ENCODE measurements at places on chromosomes 1 and 21. TPM values are rescaled to one million over a fixed set of nuclear protein-coding genes. Genes with fewer than 3 reads are reported as not detected.

TMEM61 gene
- 5.4 TPM for total RNA-seq

LENEP gene
- not detected for total RNA-seq

GRCh38 chr1:207990455-207990854, 79.5 kb upstream of the CD34 start:
- no peak for DNase-seq
- no peaks in the 10 kb centered on the region for H3K36me3 ChIP-seq
- no peak overlapping the region for H3K27ac ChIP-seq
- no peaks in the 10 kb centered on the region for H3K27me3 ChIP-seq
- H3K4me1 ChIP-seq, result no peaks in the 10 kb centered on the region
- H3K4me3 ChIP-seq, result no peak overlapping the region

- H3K4me3 ChIP-seq, result no peak overlapping the region
- DNase-seq, result no peak
- no peaks in the 10 kb centered on the region for H3K27me3 ChIP-seq
- no peaks in the 10 kb centered on the region for H3K4me1 ChIP-seq
- H3K27ac ChIP-seq, result no peak overlapping the region
- no peaks in the 10 kb centered on the region for H3K36me3 ChIP-seq
Measured at GRCh38 chr21:28723646-28724045, 269.0 kb downstream of the LTN1 start.

DNA sequence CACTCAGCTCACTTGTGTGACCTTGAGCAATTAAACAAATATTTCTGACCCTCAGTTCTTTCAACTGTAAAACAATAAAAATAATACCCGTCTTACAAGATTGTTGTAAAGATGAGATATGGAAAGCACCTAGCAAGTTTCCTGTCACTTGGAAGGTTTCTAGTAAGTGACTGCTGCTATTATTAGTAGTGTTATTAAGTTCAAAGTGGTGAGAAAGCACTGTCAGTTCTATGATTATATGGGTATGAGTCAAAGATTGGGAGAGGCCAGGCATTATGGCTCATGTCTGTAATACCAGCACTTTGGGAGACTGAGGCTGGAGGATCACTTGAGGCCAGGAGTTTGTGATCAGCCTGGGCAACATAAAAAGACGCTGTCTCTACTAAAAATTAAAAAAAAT, 145.4 kb downstream of the C1orf21 start:
- H3K4me3 ChIP-seq, result no peak overlapping the region
- H3K36me3 ChIP-seq, result no peaks in the 10 kb centered on the region
- DNase-seq, result no peak
- no peak overlapping the region for H3K27ac ChIP-seq
- no peaks in the 10 kb centered on the region for H3K27me3 ChIP-seq
- H3K4me1 ChIP-seq, result no peaks in the 10 kb centered on the region

- peak overlapping the region; percentile 64 for H3K27ac ChIP-seq
- no peak overlapping the region for H3K4me3 ChIP-seq
- H3K4me1 ChIP-seq, result peaks cover 11% of the 10 kb centered on the region
- DNase-seq, result peak; percentile 55
Measured at GRCh38 chr1:91742848-91743292, 143.1 kb downstream of the TGFBR3 start.

DNA sequence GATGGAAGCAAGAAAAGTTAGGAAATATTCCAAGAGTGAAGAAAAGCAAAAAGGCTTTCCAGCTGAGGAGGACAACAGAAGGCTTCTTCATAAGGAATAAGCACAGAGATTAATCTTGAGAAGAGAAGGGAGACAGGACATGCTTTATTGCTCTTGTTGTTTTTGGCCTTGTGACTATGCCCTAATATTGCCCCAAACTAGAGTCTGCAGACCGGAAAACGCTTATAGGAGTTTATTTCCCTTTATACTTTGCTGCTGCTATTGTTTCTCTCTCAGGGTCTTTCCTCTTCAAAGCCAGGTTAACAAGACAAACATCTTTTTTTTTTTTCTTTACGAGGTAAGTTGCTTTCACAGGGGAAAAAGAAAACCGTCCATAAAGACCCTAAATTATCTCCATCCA, 991.4 kb downstream of the ADGRL2 start:
- DNase-seq, result no peak
- no peak overlapping the region for H3K4me3 ChIP-seq
- no peaks in the 10 kb centered on the region for H3K27me3 ChIP-seq
- H3K36me3 ChIP-seq, result no peaks in the 10 kb centered on the region
- H3K27ac ChIP-seq, result no peak overlapping the region
- H3K4me1 ChIP-seq, result no peaks in the 10 kb centered on the region

Data from prostate gland (tissue), 2 donors.